ENCODE measurements at places on chromosomes 4 and X. TPM values are rescaled to one million over a fixed set of nuclear protein-coding genes. Genes with fewer than 3 reads are reported as not detected.

DNA sequence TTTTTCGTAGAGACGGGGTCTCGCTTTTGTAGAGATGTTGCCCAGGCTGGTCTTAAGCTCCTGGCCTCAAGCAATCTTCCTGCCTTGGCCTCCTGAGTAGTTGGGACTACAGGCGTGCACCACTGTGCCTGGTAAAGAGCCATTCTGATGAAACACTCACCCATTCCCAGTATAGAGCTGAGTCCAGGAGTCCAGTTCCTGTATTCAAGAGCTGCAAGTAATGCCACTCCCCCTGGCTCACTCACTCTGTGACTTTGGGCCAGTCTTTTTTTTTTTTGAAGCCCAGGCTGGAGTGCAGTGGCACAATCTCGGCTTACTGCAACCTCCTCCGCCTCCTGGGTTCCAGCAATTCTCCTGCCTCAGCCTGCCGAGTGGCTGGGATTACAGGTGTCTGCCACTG, 3.5 kb downstream of the CCDC22 start:
- DNase-seq, result no peak

GRCh38 chrX:18964901-18965300, 19.0 kb downstream of the PHKA2 start:
- no peak for DNase-seq

- DNase-seq, result no peak
These were observed 19.3 kb downstream of the CLTRN start for GRCh38 chrX:15645266-15645665.

- no peak for DNase-seq
These were observed 6.5 kb downstream of the HMGN5 start for GRCh38 chrX:81195259-81195658.

GRCh38 chr4:147813109-147813773, 81.4 kb downstream of the ARHGAP10 start:
- no peak for DNase-seq

MTNR1A gene
- not detected for total RNA-seq

PABPC4L gene
- total RNA-seq, result 0.13 TPM

GRCh38 chr4:102642631-102643298, 118.0 kb downstream of the MANBA start:
- DNase-seq, result no peak

DNA sequence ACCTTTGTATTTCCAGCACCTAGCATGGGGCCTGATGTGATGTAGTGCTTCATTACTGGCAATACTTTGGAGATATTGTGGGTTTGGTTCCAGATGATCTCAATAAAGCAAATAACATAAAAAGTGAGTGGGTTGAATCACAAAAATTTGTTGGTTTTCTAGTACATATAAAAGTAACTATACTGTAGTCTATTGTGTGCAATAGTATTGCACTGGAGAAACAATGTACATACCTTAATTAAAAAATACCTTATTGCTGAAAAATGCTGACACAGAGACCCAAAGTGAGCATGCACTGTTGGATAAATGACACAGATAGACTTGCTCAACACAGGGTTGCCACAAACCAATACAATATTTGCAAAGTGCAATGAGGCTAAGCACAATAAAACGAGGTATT, 17.7 kb upstream of the MGST2 start:
- no peak for DNase-seq

MUC7 gene
- total RNA-seq, result not detected

DNA sequence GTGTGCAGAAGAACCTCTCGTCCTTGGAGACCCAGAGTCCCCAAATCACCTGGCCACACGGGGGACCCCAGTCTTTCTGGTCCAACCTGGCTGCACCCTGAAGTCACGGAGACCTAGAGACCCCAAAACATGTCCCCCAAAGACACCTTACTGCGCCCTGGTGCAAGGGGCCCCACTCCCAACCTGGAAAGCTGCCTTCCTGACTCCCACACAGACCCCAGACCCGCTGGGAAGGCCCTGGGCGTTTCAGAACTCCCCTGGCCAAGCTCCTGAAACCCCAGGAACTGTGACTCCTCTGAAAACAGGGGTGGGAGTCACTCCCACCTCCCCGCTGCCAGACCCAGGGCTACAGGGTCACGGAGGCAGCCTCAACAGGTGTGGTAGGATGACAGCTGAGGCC, 12.7 kb upstream of the SHOX start:
- DNase-seq, result no peak

CTAG1A gene
- not detected for total RNA-seq

DNA sequence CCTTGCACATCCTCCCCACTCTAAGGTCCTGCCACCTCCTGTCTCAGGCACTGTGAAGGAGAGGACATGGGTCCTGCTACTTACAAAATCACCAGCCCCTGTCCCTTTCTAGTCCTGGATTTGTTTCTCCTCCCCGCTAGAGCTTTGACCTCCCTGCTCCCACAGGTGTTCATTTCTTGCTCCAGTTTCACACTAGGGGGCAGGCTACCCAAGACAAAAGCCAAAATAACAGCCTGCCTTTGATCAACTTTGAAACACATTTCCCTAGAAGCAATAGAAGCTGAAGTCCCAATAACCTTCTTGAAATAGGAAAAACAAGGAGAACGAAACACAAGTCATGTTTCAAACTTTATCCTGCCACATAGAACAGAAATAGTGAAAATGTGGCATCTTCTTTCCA, 164.4 kb downstream of the QDPR start:
- no peak for DNase-seq

DNA sequence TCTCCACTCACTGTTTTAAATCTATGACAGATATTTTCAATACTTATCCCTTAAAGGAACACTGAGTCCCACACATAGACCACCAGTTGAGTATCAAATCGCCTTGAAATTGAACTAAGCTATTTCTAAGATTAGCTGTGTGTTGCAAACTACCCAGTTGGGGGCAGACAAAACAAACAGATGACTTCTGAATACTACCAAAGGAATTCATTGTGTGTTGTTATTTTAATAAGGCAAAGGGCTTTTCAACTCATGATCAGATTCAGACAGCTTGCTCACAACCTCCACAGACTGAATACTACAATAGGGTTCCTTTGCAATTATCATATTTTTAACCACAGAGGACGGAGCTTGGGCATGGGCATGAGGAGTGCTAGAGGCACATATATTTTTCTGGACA, 283.0 kb upstream of the GPC4 start:
- no peak for DNase-seq

DNA sequence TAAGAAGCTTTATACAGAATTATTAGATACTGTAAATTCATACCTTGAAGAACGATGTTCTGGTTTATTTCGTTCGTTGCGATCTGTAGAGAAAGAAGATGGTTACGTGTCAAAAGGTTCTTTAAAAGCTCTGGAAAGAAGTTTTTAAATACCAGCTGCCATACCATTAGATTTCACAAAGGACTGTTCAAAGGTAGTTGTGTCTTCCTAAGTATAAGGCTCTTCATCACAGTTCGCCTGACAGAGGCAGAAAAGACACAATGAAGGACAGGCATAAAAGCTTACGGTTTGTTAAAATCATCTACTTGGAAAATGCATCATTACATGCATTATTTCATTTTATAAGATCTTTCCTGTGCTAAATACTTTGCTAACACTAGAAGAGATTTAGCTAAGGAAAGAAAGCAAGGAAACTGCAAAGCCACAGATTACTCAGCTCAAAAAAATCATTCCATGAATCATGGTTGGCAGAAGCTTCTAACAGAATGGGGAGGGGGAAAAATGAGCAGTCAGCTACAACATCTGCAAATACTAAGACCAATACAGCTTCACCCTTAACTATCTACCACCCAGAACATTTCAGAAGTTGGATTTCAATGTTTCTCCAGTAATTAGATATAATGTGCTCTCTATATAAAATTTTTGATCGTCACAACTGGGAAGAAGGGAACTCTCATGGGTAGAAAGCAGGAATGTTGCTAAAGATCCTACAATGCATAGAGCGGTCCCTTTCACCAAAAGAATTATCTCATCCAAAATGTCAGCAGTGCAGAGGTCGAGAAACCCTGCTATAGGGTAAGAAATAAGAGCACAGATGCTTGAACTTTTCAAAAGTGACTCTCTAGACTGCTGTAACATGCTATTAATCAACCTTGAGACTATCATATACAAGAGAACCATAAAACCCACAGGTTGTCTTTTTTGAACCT, 50.7 kb upstream of the PRSS48 start:
- DNase-seq, result peak; percentile 76

DNA sequence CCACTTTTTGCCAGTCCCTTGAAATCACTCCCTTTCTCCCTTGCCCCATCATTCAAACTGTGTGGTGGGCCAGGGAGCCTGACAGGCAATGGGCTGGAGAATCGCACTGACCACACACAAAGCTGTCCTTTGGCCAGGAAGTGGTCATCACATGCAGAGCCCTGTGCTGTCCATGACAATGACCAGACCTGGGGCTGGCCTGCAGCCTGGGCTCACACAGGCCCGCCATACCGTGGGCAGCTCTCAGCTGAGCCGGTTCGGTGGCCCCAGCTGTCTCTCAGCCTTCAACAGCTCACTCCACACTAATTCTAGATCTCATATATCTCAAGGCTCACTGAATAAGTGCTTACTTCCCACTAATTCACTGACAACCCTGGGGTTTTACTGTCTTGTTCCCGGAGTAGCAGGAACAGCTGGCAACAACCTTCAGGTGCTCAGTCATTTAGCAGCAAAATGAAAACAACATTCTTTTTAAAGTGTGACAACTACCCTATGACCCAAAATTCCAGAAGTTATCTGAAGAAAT, 48.0 kb downstream of the USP46 start:
- DNase-seq, result no peak

HPGD gene
- not detected for total RNA-seq

- DNase-seq, result no peak
These were observed 17.6 kb upstream of the CCNI start for GRCh38 chr4:77093401-77093800.

DNA sequence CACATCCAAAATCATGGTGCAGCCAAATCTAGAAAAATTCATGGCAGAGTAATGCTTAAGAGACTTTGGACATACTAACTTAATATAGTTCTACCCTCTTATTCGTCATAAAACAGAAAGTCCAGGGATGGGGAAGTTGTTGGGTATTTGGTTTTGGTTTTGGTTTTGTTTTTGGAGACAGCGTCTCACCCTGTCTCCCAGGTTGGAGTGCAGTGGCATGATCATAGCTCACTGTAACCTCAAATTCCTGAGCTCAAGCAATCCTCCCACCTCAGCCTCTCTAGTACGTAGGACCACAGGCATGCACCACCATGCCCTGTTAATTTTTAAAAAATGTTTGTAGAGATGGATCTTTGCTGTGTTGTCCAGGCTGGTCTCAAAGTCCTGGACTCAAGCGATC, 271.8 kb upstream of the TENM3 start:
- no peak for DNase-seq

DNA sequence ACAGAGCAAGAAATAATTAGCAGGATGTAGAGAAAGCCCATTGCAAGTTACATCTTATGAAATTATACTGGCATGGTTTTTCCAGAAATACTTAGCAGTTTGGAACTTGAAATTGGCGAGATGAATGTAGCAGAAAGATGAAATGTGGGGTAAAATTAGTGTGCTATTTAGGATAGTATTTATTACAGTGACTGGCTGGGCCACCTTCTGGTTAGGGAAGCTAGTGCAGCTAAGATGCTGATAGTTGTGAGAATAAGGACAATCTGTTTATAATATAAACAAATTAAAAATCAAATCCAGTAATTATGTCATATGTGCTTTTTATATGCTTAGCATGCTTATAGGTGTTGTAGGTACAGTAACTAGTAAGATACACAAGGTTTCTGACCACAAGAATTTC, 74.8 kb downstream of the IL15 start:
- no peak for DNase-seq

CC2D2A gene
- 13.2 TPM for total RNA-seq

DNA sequence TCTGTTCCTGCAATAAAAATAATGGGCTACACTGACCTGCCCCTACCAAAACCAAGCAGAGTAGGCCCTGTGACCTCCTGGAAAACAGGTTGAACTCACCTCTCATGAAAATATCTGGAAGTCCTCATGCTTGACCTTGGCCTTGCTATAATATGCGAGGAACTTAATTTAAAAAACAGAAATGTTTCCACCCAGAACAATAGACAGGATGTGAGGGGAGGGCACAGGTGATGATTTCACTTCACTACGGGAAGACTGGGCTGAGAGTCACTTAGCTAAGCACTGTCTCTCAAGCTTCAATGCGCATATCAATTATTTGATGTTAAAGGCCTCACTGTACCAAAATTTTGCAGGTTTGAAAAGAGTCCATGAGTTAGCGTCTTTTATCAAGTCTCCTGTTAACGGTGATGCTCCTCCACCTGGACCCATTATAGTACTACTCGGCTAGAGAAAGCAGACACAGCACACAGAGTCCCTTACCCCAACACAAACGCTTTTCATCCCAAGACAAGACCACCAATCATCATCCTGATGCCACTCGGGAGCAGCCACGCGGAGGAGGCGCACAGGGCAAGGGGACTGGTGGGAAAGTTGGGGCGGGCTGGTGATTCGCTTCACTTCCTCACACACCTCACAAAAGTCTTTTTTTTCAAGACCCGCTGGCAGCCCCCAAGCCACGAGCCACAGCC, 25.9 kb downstream of the ZNF721 start:
- DNase-seq, result peak; percentile 8

UGT2B10 gene
- total RNA-seq, result not detected

- no peak for DNase-seq
These were observed 282.7 kb downstream of the PTTG2 start for GRCh38 chr4:38242822-38243387.

CLTRN gene
- total RNA-seq, result not detected

DNA sequence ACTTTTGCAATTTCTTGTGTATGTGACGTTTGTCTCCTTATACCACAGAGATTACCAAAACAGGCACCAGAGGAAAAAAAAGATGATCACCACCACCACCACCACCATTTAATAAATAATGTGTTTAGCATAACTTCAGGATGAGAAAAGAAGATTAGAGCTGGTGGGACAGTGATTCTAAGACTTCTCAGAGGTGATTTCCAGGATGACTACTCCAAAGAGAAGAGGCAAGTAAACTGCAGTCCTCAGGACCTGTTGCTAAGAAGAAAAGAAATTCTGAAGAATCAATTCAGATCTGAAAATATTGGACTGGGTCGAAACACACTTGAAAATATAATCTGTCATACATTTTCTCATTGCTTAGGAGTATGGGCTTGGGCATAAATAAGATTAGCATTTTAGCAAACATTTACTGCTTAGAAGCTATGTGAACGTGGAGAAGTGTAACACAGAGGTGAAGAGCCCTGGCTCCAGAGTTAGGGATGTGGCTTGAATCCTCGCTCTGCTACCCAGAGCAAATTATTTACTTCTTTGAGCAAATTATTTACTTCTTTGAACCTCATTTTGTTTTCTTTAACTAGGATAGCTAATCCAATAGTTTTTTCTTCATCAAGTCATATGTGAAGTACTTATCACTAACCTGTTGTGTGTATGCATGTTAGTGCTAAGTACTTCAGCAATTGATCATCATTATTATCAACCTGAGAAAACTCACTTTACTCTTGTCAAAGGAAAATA, 10.5 kb upstream of the YTHDC1 start:
- DNase-seq, result no peak

DNA sequence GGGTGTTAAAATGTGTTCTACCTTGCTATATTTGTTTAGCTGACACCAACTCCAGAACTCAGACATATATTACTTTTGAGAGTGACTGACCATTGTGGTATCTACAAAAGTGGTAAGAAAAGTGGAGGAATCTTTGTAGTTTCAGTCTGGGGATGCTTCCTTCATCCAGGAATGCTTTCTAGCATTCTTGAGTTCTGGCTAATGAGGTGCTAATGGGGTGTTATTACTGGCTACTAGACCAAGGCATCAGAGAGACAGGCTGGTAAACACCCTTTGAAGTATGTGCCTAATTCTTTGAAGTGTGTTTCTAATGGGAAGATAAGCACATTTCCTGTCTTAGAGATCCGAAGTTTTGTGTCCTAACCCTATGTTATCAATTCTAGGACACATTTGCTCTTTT, 310.4 kb downstream of the SPRY1 start:
- DNase-seq, result no peak

Data from pulmonary artery endothelial cell (primary cell).